ENCODE measurements at places on chromosomes 5 and 9.

DNA sequence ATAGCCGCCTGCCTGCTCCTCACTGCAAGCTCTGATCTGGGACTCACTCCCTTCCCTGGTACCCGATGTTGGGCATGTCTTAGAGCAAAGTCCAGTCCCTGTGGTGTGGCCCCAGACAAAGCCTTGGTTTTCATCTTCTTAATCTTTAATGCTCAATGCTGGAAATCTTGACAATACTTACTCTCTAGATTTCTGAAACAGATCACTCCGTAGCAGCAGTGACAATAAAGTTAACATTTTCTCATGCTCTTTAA, 260.2 kb upstream of the IRX2 start:
- no peak for DNase-seq

DNA sequence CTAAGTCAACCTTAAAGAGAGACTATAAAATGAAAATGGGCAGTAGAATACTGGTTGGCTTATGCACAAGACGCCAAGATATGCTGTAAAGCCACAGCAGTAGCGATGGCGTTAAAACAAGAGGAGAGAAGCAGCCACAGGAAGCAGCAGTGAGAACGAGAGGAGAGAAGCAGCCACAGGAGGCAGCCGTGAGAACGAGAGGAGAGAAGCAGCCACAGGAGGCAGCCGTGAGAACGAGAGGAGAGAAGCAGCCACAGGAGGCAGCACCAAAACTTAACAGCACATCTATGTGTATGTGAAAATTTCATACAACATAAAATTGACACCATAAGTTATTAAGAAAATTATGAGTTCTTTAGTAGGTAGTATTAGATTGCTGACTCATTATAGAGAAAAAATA, 2318.6 kb upstream of the ACO1 start:
- no peak for DNase-seq

- no peak for DNase-seq
Observed at GRCh38 chr5:95564450-95564849, 9.5 kb downstream of the ARSK start.

DNA sequence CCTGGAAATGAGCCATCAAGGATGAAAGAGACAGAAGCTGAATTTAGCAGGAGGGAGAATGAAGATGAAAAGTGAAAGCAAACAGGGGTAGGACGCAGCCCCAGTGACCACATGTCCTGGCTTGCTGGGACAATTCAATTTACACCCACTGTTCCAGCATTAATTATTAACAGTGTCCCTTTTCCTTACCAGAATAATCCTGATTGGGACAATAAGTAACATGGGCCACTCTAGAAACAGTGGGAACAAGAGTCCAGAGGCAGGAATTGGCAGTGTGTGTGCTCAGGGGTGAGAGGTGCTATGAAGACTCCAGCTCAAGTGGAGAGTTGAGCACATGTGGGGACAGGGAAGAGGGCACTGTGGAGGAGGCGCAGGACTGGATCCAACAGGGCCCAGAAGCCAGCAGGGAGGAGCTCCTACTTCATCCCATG, 147.1 kb downstream of the C5orf15 start:
- no peak for DNase-seq

GRCh38 chr5:171568389-171568788, 148.9 kb downstream of the FGF18 start:
- no peak for DNase-seq

- DNase-seq: no peak
Observed at GRCh38 chr5:8907168-8907868, 638.6 kb downstream of the SEMA5A start.

DNA sequence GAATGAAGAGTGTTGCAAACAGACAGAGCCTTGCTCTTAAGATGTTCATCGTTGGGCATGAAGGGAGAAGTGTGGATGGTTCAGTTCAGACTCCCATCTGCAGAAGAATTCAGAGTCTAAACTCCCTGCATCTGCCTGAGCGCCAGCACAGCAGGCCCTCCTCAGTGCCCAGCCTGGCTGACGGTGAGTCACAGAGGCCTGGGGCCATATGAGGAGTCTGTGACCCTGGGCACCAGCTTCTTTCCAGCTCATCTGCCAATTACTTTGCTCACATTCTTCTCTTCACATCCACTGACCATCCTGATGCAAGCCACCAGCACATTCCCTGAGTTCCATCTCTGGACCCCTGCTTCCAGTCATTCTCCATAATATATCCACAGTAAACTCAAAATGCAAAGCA, 401.1 kb upstream of the TRPC7 start:
- DNase-seq: no peak

DNA sequence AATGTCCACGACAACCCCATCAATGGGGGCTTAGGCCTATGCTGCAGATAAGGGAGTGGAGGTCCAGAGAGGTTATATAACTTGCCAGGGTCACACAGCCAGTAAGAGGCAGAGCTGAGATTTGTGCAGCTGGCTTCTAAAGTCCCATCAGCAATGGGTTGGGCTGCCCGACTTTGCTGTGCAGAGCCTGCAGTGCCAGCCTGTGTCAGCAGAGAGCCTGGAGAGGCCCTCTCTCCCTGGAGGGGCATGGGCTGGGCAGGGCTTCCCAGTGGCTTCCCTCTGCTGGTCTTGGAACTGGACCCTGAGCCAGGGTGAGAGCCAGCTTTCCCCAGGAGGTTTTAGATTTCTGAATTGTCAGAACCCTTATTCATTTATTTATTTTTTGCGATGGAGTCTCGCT, 77.2 kb upstream of the RAPGEF1 start:
- DNase-seq: no peak

GRCh38 chr5:58107704-58108103, 352.2 kb downstream of the PLK2 start:
- DNase-seq: no peak

- no peak for DNase-seq
Observed at GRCh38 chr5:112918679-112919078, 3.3 kb downstream of the REEP5 start.

DNA sequence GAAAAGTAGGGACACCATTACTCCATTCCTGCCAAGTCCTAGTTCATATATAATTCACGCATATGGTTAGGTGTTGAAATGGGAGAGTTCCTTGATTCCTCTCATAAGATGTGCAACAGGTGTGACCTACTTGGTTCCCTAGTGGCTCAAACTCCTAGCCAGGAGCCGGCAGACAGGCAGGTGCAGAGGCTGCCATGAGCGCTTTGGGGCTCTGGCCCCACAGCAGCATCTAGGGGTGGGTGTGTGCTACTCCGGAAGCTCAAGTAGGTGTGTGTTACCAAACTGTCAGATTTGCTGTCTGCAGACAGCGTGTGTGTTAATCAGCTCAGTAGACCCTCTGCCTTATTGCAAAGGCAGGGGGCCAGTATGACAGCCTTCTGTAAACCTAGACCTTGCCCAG, 1652.4 kb upstream of the ACO1 start:
- no peak for DNase-seq

DNA sequence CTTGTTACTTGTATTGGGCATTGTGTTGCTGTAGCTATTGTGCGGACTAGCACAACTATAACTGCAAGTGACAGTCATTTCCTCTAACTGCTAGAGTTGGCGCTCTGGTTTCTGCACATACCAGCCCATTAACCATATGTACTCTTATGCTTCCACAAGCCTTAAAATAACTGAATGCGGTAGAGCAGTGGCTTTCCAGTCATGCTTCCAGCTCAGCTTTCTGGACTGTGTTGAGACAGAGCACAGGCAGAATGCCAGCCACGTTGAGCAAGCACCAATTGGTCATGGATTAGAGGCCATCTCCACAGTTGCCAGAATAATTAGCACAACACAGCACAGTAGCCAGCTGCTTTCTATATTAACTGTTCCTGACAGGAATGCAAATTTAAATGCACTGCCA, 12.2 kb downstream of the INVS start:
- no peak for DNase-seq

- DNase-seq: no peak
Observed at GRCh38 chr9:33260372-33260771, 4.1 kb downstream of the BAG1 start.

DNA sequence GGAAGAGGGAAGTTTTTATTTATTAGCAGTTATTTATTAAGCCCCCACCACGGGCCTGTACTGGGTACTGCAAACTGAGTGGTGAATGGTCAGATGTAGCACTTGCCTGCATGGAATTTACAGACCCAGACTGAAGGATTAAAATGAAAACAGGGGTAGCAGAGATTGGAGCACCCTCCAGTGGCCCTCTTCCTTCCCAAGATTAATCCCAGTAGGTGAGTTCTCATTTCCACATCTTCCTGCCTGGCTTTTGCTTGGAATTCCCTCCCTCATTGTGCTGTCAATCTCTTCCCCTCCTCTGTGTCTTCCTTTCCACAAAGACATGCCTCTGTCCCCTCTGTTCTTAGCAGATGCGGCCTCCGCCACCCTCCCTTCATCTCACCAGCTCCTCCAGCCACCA, 39.2 kb downstream of the MVB12B start:
- DNase-seq: no peak

- DNase-seq: no peak
Observed at GRCh38 chr5:13211064-13211463, 733.4 kb downstream of the DNAH5 start.

GRCh38 chr5:30874241-30875034, 319.0 kb upstream of the CDH6 start:
- no peak for DNase-seq

- no peak for DNase-seq
Observed at GRCh38 chr9:86713970-86714369, 233.3 kb downstream of the GAS1 start.

DNA sequence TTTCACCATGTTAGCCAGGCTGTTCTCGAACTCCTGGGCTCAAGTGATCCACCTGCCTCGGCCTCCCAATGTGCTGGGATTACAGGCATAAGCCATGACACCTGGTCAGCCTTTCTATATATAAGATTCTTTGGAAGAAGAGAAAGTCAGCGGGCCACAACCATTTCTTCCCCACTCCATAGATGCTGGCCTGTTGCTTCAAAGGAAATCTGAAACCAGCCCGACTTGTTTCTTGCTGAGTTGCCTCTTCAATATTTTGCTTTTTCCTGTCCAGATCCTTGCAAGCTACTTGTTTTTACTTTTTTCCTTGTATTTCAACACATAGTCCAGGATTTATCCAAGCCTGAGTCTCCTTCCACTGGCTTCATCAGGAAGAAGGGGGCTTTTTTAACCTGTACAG, 219.5 kb downstream of the CDK5RAP2 start:
- DNase-seq: no peak

Measured in brain pericyte (primary cell).